ENCODE measurements at places on chromosomes 5 and 9.

GRCh38 chr9:75200892-75201470 lies 112.7 kb downstream of the OSTF1 start:
- no peak for DNase-seq

GRCh38 chr9:7862170-7862569 lies 62.6 kb upstream of the DMAC1 start:
- no peak for DNase-seq

DNA sequence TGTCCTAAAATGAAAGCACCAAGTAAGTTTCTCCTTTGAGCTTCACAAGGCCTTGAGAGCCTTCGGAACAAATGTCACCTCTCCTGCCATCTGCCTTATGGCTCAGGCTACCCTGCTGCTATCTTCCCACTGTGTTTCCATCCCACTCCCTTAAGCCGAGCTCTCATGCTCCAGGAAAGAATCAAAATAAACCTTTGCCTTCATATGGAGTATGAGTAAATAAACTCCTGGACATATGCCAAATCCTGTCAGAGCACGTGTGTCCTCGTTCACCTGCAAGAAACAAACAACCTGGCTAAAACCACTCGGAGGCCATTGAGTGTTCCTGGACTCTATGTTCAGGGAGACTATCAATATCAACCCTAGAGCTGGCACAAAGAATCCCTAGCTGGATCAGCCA lies 122.3 kb upstream of the CCDC112 start:
- no peak for DNase-seq

DNA sequence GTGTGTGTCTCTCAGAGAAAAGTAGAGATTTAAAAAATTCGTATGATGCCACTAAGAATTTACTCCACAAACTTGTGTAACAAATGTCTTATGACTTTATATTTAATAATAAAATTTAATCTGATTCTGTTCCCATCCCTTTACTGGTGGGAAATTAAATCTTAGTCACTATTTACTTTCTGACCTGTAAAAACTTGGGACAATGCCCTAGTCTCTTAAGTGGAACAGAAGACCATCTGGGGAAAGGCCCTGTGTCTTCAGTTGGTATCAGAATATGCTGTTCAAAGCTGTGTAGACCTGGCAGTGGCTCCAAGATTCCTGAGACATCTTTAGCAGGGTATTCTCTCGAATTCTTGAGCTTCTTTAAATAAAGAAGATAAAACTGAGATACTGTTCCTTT lies 2.6 kb upstream of the BDP1 start:
- no peak for DNase-seq

DNA sequence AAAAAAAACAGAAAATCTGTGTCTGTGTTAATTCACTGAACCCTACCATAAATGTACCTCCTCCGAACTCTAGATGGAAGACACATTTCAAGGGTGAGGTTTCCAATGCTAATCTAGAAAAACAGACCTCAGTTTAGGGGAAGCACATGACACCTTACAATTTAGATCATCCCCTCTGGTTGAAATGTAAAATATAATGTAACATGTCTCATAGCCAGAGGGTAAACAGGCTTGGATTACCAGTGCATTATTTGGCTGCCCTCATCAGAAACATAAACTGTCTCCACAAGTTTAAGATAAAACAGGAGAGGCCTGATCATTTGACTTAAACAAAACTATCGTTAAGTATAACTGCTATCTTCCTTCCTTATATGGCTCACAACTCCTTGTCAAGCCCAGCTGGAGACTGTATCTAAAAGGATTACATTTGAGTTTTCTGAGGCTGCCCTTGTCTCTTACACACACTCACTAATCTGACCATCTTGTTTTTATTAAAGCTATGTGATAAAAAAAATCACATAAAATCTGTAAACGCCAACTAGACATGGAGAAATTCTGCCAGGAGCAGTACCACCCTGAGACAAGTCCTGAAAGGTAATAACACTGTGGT lies 105.7 kb downstream of the LURAP1L start:
- no peak for DNase-seq

DNA sequence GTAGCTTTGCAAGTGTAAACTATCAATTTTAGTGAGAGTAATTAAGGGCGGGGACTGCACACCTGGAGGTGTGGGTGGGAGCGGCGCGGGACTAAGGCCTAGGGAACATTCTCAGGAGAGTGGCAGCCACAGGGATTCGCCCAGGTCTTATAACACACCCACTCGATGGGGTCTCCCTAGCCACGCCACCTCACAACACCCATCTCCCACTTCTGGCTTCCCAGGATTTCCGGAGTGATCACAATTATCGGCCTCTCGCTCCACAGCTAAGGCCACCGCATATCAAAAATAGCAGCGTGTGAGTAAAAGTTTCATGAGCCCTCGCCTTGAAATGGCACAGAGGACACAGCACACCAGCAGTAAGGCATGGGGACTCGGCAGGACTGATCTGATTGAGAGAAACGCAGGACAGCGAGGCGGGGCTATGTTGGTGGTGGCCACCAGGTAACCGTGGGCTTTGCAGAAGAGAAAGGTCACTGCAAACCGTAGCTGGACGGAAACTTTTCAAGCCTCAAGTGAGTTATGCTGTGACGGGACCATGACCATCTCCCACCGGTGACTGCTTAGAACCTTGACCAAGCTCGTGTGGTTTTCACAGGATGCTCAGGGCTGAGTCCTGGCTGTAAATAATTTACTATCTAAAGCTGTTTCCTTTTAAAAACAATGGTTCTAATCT lies 1.1 kb upstream of the LPAR1 start:
- no peak for DNase-seq
